ENCODE measurements at places on chromosomes 6 and 20.
A peak's percentile ranks its signal among the peaks of the same experiment; 100 is the strongest.

- DNase-seq, result no peak
Measured at GRCh38 chr6:56484669-56485068, 158.0 kb downstream of the DST start.

GRCh38 chr6:12178521-12178920, 111.6 kb upstream of the EDN1 start:
- no peak for DNase-seq

GRCh38 chr6:6834356-6835222, 246.1 kb downstream of the LY86 start:
- peak; percentile 100 for DNase-seq

DNA sequence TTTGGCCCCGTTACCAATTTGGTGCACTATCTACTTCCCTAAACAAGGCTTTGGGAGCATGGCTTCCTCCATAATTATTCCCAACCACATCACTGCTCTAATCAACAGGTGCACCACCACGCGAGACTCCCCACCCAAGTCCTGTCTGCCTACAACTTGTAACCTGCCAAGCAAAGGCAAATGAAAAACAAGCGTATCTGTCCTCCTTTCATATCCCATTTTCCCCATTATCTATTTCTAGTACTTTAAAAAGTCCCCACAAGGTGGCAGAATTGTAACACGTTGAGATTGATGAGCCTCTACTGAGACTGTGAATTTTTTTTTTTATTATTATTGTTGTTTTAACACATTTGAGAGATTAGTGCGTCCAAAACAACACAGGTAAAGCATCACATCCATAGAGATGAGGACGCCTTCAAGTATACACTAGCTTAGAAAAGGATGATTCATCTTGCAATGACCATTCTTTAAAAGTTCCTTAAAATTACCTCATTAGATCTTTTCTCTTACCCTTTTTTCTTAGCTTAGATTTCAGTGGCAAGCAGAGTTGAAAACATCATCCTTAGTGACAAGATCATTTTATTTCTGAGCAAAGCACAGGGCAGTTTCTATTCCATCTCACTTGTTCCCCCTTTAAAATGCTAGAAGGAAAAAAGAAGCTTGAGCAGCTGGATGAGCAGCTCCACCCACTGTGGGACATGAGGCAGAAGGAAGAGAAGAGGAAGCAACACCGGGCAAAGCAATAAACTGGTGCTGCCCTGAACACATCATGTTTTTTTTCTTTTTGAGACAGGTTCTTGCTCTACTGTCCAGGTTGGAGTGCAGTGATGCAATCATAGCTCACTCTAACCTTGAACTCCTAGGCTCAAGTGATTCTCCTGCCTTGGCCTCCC, 210.8 kb downstream of the ARHGAP18 start:
- no peak for DNase-seq

DNA sequence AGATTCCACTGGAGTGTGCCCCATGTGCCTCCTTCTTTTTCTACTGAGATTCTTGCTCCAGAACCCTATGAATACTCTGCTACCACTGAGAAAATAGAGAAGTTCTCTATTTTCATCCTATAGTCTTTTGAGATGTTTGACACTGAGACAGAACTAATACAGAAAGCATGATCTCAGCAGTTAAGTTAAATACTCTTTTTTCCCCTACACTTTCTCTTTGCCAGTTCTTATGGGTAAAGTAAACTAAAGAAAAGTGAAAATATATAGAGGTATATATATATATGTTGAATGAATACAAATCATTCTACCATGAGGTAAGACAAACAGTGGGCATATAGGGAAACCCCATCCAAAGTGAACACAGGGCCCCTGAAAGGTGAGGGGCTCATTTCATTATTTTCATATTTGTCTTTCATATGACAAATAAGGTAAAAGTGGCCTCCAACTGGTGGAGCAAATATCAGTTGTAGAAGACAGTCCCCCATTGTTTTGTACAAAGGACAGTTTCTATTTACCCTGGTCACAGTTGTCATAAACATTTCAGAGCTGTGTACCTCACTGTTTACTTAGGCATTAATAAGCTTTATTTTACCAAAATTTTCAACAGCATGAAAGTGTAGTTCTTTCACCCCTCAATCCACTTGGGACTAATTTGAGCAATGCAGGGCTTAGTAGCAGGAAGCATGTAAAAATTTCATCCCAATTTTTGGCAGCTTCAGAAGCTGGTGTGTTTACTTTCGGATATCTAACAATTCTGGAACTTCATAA, 188.3 kb upstream of the MARCKS start:
- DNase-seq, result peak; percentile 22

- no peak for DNase-seq
Measured at GRCh38 chr6:29631209-29631810, 1.7 kb downstream of the GABBR1 start.

- no peak for DNase-seq
Measured at GRCh38 chr6:26187981-26188635, 100.9 kb downstream of the HFE start.

DNA sequence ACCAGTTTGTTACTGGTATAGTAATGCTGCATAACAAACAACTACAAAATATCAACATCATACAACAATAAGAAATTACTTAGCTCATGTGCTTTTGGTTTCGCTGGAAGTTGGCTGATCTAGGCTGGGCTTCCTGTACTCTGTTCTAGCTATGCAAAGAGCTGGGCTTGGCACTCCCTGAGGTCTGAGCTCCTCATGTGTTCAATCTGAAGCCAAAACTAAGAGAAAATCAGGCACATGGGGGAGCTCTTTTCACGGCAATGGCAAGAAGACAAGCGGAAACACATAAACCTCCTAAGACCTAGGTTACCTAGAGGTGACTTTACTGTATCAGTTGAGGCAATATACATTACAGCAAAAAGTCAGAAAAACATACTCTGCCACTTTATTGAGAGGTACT, 574.2 kb downstream of the KHDRBS2 start:
- no peak for DNase-seq

DNA sequence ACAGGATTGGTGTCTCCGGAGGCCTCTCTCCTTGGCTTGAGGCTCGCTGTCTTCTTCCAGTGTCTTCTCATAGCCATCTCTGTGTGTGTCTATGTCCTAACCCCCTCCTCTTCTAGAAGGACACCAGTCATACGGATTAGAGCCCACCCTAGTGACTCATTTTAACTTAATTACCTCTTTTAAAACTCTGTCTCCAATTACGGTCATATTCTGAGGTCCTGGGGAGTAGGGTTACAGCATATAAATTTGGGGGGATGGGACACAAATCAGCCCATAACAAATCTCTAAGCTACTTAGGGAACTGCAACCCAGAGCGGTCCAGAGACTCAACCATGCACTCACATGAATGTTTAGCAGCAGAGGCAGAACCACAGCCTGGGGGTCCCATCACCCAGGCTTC, 56.1 kb upstream of the SASH1 start:
- no peak for DNase-seq

DNA sequence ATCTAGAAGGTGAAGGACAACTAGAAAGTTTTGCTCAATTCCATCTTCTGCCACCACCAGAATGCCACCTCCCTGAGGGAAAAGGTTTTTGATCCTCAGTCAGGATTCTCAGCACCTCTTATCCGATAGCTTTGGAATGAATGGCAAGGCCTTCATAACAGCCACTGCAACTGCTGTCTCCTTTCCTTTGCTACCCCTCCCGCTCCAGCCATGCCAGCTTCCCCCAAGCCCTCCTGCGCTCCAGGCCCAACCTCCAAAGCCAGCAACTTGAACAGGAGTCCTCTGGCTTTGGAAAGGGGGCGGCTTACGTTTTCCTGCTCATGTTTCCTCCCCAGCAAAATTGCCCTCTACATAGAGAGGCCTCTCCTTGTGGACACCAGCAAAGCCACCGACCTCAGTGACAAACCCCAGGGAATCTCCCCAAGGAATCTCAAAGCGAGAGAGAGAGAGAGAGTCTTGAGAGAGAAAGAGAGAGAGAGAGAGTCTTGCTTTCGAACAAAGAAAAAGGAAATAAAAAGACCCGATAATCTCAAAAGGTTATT, 420 bp upstream of the BTN2A1 start:
- DNase-seq, result peak; percentile 52

DNA sequence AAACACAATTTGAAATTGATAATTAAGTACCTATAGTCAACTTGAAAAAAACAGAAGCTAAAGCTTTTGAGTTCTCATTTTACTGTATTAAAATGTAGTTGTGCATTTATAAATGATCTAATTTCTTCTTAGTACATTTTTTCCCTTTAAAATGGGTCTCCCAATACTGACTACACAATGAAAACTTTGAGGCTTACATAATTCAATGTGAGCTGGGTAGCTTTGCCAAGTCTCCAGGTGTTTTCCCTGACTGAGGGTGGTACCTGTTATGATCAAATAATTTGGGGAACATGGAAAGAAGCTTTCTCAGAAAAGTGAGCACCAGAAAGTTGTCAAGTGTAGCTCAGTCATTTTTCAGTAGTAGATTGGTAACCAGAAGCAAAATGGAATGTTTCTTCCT, 74.3 kb downstream of the ARMC2 start:
- DNase-seq, result no peak

DNA sequence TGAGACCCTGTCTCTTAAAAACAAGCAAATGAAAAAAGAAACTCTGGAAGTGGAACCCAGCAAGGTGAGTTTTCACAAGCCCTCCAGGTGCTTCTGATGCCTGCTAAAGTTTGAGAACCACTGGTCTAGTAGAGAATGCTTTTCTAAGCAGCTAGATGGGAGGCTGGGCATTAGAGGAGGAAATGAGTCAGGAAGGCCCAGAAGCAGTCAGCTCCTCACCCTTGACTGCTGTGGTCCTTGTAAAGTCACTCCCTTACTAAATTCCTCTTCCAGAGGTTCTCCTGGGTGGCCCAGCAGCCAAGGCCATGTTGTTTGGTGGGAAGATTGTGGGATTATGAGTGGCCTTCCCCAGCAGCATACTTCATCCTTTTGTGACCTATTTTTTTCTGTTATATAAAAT, 52.0 kb upstream of the FYN start:
- DNase-seq, result no peak

DNA sequence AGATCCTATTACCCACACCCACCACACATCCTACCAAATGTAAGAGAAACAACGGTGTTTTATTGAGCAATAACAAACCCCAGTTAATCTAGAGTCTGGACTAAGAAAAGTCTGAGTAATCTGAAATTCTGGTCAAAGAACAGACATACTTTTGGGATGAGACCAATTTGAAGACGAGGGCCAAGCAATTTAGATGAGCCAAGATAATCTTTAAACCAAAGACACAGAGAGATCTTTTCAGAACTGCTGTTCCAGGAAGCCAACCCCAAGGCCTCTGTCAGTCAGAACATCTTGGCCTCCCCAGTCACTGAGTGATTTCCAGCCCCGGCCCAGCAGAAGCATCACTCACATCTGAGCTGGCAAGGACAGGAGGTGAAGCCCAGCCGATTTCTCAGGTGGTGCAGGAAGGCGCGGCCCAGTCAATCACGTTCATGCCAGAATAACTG, 118.5 kb upstream of the SYNDIG1 start:
- DNase-seq, result no peak

DNA sequence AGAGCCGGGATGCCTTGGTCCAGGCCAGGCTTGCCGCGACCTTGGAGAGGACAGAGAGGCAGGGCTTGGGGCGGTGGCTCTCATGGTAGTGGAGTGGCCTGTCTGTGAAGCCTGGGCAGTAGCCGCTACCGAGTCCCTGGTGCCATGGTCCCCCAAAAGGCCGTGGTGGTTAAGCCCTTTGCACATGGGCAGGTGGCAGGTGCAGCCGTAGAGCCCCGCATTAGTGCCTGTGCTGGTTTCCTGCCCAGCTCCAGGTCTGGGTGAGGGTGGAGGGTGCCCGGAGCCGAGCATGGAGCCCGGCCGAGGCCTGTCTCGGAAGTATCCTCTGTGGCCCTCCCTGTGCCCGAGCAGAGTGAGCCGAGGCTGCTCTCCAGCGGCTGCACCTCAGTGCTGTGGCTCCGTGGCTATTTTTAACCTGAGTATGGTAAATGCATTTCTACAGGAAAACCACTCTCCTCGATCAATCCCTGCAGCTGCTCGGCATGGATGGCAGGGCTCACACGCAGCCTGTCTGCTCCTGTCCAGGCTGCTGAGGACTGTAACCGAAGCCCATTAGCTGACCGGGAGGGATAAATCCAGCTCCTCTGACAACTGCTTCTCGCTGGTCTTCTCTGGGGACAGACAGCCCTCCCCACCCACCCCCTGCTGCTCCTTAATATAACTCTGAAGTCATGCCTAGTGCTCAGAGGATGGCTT, 36.3 kb upstream of the GATA5 start:
- no peak for DNase-seq

DNA sequence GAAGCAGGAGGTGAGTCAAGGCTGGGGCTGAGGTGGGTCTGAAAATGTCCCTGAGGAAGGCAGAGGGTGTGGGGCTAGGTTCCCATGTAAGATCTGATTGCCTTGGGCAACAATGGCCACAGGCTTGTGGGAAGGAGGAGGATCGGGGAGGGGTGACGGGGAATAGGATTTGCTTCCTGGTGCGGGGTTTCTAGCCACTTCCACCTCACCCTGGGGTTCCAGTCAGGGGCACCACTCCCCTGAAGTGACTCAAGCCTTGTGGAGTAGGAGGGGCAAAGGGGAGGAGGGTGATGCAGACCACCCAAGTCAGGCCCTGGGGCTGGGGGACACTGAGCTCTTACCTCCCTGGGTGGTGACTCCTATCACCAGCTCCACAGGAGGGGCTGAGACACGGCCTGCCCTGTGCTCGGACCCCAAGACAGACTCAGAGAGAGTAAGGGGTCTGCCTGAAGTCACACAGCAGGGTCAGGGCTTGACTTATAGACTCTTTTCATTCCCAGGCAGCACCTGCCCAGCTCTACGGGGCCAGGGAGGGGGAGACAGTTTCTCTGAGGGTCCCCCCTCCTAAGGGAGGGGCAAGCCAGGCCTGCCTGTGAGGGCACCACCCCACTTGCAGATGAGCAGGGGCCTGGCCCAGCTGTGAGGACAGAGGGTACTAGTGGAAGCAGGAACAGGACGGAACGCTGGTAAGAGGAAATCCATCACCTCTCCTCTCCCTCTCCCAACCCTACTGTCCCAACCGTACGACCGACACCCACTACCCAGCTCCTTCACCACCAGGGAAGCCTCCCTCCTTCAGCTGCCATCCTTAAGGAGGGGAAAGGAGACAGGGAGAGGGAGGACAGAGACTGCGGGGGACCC, 12.4 kb upstream of the SPDEF start:
- no peak for DNase-seq

DNA sequence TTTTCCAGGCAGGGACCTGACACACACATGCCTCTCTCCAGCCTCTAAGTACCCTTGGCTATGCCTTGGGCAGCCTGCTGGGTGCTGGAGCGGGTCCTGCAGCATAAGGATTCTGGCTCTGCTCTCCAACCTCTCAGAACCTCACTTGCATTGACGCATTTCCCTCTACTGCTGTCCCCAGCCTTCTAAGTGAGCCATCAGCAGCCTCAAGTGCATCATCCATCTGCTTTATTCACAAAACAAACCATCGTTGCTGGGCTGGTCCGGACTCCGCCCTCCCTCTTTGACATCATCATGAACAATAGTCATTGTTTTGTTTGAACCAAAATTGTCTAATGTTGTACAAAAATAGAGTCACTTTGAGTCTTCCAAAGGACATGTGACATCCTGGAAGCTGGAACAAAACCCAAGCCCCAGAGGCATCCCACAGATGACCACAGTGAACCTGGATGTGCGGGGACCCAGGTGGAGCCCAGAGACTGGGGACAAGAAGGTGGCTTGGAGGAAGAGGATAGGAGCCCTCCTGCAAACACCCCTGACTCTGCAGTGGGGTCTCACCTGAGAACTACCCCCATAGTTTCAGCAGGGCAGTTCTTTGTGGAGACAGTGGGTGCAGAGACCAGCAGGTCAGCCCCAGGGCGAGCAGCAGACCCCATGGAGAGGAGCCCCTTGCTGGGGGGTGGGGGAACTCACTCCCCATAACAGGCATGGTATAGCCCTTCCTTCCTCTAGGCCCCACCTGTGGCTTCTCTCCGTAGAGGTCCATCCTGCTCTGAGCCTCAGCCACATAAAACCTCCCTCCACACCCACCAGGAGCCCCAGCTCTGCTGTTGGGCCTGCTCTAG, 230.1 kb downstream of the SYNDIG1 start:
- DNase-seq, result no peak

Data from NCI-H2029 (cell line).